Stimulated activated CD4-positive, alpha-beta T cell treated with anti-CD3 and anti-CD28 coated beads, Interleukin-4, amount 100 ng/mL, for 24 hours (primary cell): ENCODE measurements at places on chromosomes 1 and 21.

DNA sequence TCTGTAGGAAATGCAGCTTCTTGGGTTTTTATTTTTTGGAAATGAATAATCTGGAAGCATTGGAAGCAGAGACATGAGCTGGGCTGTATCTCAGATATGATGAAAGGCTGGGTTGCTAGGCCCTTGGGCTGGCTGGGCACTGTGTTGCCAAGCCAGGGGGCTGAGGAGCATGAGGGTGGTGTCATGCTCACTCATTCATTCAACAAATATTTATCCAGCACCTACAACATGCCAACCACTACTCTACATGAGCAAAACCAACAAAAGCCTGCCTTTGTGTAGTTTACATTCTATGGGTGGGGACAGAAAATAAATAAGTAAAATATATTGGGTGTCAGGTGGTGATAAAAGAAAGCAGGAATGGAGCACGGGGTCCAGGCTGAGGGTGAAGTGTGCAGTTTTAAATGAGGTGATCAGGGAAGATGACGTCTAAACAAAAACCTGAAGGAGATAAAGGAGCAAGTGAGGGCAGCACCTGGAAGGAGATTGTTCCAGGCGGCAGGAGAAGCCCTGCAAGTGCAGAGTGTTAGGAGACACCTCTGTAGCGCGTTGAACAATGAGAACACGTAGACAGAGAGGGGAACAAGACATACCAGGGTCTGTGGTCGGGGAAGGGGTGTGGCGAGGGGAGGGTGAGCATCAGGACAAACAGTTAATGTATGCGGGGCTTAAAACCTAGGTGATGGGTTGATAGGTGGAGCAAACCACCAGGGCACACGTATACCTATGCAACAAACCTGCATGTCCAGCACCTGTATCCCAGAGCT, 10.9 kb downstream of the TAGLN2 start:
- no peak for DNase-seq

GRCh38 chr1:39178541-39179431, 25.7 kb upstream of the MACF1 start:
- DNase-seq: no peak

DNA sequence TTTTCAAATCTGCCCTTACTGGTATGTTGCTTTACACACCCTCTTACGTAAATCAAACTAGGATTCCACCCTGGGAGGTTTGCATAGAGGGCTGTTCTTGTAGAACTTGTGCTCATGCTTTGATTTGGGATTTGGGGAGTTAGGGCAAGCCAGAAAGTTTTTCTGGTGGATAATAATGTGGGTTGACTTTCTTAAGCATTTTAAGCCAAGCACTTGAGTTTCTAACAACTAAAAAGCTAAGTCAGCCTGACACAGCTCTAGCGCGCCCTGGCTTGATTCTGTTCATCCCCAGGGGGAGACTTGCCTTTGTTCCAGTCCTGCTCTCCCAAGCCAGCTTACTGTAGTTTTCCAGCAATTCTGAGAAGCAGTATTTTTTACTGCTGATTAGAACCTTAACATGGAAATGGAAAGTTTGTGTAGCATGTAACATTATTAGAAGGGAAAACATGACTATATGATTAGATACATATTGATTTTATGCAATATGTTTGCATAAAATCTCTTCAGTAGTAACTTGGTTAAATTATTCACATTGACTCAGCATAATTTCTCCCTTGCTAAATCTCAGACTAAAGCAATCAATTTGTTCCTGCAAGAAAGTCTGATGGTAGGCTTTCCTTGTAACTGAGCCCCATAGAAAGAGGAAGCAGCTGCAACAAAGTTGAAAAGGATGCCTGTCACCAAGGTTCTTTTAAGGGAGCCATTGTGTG, 11.0 kb upstream of the PGD start:
- no peak for DNase-seq

DNA sequence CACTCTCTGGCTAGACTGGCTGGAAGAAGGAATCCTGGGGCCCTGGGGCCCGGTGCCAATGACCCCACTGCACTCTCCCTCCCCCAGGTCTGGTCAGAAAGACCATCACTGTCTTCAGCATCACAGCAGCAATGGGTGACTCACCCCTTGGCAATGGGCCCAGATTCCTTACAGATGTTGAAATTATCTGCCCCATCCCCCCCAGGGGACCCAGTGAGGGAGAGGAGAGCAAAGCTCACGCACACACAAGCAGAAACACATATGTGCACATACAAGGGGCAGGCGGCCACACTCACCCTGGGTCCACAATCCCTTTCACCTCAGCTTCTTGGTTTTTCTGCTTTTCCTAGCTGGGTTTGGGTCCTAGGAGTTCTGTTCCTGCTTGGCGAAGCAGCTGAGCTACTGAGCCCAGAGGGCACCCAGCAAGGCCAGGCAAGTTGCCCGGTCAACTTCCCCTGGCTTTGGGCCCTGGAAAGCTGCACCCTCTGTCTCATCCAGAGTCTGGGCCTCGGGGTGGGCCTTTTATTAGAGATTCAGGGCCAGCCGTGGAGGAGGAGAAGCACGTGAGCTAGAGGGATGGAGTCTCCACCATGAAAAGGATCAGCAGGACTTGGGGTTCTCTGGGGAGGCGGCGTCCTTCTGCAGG, 2.6 kb downstream of the COL16A1 start:
- DNase-seq: peak; percentile 19

- DNase-seq: no peak
Measured at GRCh38 chr1:235127203-235127602, 1.4 kb downstream of the TOMM20 start.

GRCh38 chr1:210584439-210585113, 255.9 kb downstream of the HHAT start:
- DNase-seq: peak; percentile 73

- no peak for DNase-seq
Measured at GRCh38 chr1:201468501-201468843, 516 bp downstream of the PHLDA3 start.

DNA sequence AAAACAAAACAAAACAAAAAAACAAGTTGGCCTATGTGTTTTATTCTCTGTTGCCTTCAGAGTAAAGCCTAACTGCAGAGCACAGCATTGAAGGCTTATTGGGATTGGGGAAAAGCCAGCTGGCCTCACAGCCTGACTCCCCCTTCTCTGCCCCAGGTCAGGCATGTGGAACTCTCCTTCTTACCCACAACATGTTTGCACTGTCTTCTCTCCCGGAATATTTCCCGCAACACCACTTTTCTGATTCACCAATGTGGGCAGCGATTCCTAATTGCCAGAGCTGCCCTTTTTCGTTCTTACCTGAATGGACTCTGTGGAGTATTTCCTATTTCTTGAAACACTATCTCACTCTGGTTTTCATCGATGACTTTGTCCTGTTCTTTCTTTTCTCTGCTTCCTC, 2.8 kb upstream of the TARBP1 start:
- no peak for DNase-seq

GRCh38 chr1:195618287-195618686, 990.0 kb downstream of the KCNT2 start:
- no peak for DNase-seq

DNA sequence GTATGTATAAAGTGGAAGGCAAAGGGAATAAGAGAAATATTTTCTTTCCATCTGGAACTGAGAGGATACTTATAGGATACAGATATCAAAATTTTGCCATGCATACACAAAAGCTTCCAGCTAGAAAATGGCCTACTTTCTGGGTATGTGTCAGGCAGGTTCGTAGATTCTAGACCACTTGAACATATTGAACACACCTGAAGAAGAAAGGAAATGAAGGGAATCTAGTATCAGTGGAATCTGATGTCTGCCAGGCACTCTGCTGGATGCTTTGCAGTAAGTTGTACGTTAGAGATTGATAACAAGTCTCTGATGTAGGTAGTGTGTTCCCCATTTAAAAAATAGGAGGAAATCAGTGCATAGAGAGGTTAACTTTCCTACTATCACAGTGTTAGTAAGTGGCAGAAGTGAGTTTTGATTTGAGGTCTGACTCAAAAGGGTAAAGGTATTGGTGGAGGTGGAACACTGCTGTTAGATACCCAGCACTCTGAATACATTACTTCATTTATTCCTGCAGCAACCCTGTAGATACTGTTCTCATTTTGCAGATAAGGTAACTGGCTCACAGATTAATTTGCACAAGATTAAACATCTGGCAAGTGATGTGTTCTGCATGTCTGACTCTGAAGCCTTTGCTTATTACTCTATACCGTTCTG, 3.0 kb downstream of the CAMSAP2 start:
- no peak for DNase-seq

- DNase-seq: no peak
Measured at GRCh38 chr1:156009404-156009803, 11.3 kb downstream of the SSR2 start.

- DNase-seq: peak; percentile 75
Measured at GRCh38 chr1:206581571-206581981, 30.7 kb downstream of the EIF2D start.

- no peak for DNase-seq
Measured at GRCh38 chr1:93504247-93505033, 56.5 kb downstream of the FNBP1L start.

DNA sequence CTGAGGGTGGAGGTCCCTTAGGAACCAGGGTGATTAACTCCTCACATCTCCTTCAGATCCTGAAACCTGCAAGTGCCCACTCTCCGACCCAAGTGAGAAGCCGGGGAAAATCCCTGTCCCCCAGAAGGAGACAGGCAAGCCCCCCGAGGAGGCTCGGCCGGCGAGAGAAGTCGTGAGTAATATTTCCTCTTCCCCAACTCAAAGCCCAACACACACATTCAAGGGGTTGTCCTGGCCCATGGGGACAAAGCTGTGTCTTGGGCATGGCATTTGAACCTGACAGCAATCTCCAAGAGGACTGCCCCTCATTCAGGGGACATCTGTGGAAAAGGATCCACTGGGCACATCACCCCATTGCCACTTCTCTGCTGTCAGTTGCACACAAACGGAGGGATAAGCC, 23.6 kb downstream of the VASH2 start:
- DNase-seq: no peak

- DNase-seq: no peak
Measured at GRCh38 chr1:56569661-56570060, 9.7 kb downstream of the PLPP3 start.

GRCh38 chr1:61119085-61119484, 36.7 kb downstream of the NFIA start:
- no peak for DNase-seq

- DNase-seq: no peak
Measured at GRCh38 chr1:53595906-53596305, 136.7 kb downstream of the DMRTB1 start.

DNA sequence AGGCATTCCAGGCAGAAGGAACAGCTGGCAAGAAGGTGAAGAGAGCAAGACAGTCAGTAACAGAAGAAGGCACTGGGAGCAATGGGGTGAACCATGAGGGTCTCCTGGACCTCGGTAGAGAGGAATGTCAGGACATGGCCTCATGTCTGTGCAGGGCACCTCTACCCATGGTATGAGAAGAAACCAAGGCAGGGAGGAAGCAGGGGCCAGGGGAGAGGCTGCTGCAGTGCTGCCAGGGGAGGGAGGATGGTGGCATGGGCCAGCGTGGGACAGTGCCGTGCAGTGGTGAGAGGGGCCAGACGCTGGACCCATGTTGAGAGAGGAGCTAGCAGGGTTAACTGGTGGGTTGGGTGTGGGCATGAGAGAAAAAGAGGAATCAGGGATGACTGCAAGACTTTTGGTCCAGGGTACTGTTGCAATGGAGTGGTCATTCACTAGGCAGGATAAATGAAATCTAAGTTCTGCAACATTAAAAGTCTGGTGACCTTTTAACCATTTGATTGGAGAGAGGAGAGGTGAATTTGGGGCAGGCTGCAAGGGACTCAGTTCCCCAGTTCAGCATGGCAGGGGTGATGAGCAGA, 577.6 kb downstream of the MATN1 start:
- no peak for DNase-seq

- DNase-seq: no peak
Measured at GRCh38 chr1:12778061-12778460, 4.5 kb downstream of the PRAMEF12 start.

GRCh38 chr1:111172463-111172862, 28.0 kb downstream of the DENND2D start:
- DNase-seq: no peak

- no peak for DNase-seq
Measured at GRCh38 chr21:44626673-44627143, at the start of gene KRTAP10-9. Gene KRTAP10-9 (plus strand): TSS chr21:44627093. CDS start chr21:44627172, 79 bp downstream.

DNA sequence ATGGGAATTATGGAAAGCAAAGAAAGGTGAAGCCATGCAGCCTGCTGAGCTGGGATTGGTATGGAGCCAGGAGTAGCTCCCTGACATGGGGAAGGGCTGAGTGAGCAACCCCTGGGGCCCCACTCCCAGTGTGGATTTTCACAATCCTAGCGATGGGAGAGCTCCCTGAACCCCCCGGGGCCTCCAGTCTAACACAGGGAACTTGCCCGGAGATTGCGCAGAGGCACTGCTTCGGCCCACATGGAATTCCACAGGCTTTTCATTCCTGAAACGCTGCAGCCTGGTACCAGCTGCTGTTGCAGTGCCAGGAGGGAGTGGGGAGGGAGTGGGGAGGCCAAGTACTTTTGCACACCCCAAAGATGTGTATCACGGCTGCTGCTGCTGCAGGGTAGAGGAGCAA, 110.4 kb upstream of the C21orf91 start:
- no peak for DNase-seq

GRCh38 chr21:38494251-38494642, 4.0 kb downstream of the ERG start:
- DNase-seq: no peak
